ENCODE measurements at places on chromosomes 4 and X. TPM values are rescaled to one million over a fixed set of nuclear protein-coding genes. Genes with fewer than 3 reads are reported as not detected.

GRCh38 chr4:79155336-79155735 lies 170.5 kb downstream of the NAA11 start:
- H3K4me3 ChIP-seq: no peak overlapping the region
- H3K27me3 ChIP-seq: no peaks in the 10 kb centered on the region
- no peaks in the 10 kb centered on the region for H3K36me3 ChIP-seq
- no peak overlapping the region for H3K27ac ChIP-seq
- no peaks in the 10 kb centered on the region for H3K4me1 ChIP-seq

- no peak overlapping the region for H3K27ac ChIP-seq
- no peaks in the 10 kb centered on the region for H3K27me3 ChIP-seq
- H3K4me1 ChIP-seq: peaks cover 5% of the 10 kb centered on the region
- H3K4me3 ChIP-seq: no peak overlapping the region
- DNase-seq: no peak
- no peaks in the 10 kb centered on the region for H3K36me3 ChIP-seq
These were observed 167.8 kb upstream of the FAM241A start for GRCh38 chr4:111977419-111977965.

DNA sequence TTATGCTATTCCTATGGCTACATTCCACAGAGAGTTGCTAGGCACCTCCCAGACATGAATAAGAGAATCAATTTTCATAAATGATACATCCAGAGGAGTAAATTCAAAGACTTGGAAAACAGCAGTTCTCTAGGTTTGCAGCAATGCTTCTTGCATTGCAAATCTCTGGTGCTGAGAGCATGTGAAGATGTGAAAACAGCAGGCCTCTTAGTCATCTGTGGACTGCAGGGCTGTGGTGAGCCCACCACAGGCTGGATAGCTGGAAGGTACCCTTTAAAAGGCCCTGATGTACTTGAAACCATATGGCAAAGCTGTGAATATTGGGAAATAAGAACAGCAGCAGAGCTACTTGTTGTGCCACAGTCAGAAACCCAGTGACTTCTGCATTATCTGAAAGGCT lies 2135.9 kb downstream of the ARAP2 start:
- DNase-seq: no peak
- H3K27ac ChIP-seq: no peak overlapping the region
- no peak overlapping the region for H3K4me3 ChIP-seq
- H3K4me1 ChIP-seq: no peaks in the 10 kb centered on the region

GRCh38 chr4:7365462-7366179 lies 69.1 kb downstream of the PSAPL1 start:
- DNase-seq: no peak
- H3K4me3 ChIP-seq: no peak overlapping the region
- no peak overlapping the region for H3K27ac ChIP-seq
- H3K27me3 ChIP-seq: no peaks in the 10 kb centered on the region
- peaks cover 9% of the 10 kb centered on the region for H3K4me1 ChIP-seq

GRCh38 chrX:97398030-97398551 lies 514.4 kb downstream of the RPA4 start:
- no peaks in the 10 kb centered on the region for H3K36me3 ChIP-seq
- H3K27ac ChIP-seq: peak overlapping the region; percentile 28
- H3K27me3 ChIP-seq: no peaks in the 10 kb centered on the region
- no peak for DNase-seq
- peaks cover 34% of the 10 kb centered on the region for H3K4me1 ChIP-seq

DNA sequence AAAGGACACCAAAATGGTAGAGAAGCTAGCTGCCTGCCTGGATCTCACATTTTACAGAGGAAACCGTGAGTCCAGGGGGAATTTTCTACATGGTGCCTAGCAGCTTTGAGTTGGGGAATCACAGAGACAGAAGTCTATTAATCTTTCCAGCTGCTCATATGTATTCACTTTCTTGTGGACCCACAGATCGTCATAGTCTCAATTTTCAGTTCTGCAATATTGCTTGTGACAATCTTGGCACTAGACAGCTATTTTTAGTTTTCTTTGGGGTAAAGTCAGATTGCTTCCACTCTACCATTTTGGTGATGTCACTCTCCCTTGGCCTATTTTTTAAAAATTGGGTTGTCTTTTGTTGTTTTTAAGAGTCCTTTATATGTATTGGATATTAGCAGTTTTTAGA lies 233.4 kb upstream of the STK26 start:
- H3K36me3 ChIP-seq: peaks cover 75% of the 10 kb centered on the region
- no peak overlapping the region for H3K27ac ChIP-seq
- H3K27me3 ChIP-seq: no peaks in the 10 kb centered on the region
- DNase-seq: no peak
- H3K4me1 ChIP-seq: no peaks in the 10 kb centered on the region

DNA sequence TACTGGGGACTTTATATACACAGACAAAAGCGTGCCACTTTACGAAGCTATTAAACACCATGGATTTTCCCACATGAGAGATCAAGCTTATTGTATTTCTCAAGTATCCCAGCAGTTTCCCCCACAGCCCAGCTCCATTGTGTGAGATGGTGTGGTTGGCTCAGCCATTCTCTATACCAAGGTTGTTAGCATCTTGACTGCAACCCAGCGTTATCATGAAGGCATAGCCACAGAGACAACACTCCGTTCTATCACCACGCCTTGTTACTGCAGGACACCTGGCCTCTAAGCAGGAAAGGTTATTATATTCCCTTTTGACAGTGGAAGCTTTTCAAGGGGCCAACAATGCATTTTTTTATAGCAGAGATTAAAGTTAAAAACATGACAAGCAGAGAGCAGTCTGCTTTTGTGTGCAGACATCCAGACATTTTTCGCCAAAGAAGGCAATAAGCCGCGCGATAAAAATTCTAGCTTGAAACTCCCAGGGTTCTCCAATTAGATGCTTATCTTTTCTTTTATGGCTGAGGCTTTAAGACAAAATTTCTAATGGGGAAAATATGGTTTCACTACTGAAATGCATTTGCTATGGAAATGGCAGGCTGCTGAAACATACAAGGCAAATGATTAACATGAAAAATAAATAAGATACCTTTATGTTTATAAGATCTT lies 206.1 kb downstream of the MID1 start:
- H3K36me3 ChIP-seq: no peaks in the 10 kb centered on the region
- H3K27ac ChIP-seq: no peak overlapping the region
- no peak overlapping the region for H3K4me3 ChIP-seq

- no peak for DNase-seq
- no peaks in the 10 kb centered on the region for H3K27me3 ChIP-seq
- H3K27ac ChIP-seq: no peak overlapping the region
These were observed 22.4 kb downstream of the MAP7D3 start for GRCh38 chrX:136228839-136229207.

DNA sequence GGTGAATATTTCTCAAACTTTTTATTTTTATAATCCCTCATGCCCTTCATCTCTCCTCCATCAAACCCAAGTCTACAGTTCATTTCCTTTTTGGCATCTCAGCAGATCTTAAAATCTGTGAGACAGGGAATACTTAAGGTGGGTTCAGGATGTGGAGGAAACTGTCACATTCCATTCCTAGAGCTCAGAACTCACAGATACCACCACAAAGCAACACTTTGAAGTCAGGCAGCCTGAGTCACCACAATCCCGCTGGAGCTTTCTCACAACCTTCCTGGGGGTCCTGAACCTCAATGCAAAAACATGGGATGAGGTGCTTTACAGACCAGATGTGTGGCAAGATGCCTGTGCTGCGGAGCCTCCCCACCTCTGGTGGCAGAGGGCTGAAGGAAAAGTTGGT lies 63.2 kb downstream of the HHIP start:
- no peaks in the 10 kb centered on the region for H3K36me3 ChIP-seq
- H3K27ac ChIP-seq: no peak overlapping the region
- no peak for DNase-seq
- H3K4me3 ChIP-seq: no peak overlapping the region

The ERAS gene
- total RNA-seq: not detected

The EDA2R gene
- total RNA-seq: 11.9 TPM

The PTPN13 gene
- 44.0 TPM for total RNA-seq

The TKTL2 gene
- not detected for total RNA-seq

The HSFX2 gene
- total RNA-seq: not detected
